ENCODE measurements at places on chromosomes 3 and 15.

- DNase-seq: no peak
These were observed 692.3 kb downstream of the ZPLD1 start for GRCh38 chr3:103127098-103127630.

GRCh38 chr3:147381596-147381995, 24.7 kb downstream of the ZIC4 start:
- no peak for DNase-seq

DNA sequence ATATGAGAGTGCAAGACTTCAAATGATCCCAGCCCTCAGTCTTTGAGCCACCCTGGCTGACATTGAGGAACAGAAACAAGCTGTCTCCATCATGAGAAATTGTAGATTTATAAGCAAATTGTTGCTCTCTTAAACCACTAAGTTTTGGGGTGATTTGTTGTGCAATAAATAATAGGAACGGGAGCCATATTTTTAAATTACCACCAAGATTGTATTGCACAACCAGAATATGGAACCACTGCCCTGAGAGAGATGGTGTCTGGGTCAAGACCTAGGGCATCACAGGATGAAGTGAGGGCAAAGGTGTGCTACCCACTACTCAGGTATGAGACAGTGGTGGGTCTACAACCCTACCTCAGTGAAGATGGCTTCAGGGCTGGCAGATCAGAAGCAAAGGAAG, 2.3 kb upstream of the CFAP92 start:
- DNase-seq: no peak

DNA sequence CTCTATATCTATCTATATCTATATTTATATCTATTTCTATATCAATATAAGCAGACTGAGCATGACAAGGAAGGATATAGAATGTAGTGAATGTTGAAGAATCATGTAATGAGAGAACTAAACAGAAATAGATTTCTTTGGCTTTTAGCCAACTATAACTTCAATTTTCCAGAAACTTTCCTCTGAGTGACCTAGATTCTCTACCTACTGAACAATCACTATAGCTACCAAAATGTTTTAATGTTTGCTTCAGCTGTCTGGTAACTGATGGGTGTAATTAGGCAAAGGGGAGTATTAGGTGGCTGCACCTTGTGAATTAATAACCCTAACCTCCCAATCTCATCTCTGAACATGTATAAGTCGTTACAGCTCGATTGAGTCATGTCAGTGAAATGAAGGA, 76.4 kb upstream of the ROBO1 start:
- DNase-seq: no peak

DNA sequence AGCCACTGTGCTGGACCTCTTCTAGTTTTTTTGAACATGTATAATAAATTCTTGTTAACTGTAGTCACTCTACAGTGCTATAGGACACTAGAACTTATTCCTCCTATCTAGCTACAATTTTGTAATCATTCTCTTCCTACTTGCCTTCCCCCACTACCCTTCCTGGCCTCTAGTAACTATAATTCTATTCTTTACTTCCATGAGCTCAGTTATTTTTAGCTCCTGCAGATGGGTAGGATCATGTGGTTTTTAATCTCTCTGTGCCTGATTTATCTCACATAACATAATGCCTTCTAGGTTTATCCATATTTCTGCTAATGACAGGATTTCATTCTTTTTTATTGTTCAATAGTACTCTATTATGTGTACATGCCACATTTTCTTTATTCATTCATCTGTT, 113.2 kb upstream of the FGF7 start:
- no peak for DNase-seq

DNA sequence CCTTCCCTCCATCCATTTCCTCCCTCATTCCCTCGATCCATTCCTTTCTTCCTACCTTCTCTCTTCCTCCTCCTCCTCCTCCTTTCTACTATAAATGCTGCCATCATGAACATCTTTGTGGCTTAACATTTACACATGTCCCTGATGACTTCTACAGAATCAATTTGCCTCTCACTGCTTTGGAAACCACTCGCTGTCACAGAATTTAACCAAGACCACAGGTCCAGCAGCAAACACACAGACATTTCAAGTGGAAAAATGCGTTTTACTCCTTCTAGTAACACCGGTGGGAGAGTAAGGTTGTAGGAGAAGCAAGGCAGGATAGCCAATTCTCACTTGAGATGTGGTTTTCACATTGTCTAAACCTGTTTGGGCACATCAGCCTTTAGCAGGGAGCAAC, 101.4 kb upstream of the LRIG1 start:
- no peak for DNase-seq

DNA sequence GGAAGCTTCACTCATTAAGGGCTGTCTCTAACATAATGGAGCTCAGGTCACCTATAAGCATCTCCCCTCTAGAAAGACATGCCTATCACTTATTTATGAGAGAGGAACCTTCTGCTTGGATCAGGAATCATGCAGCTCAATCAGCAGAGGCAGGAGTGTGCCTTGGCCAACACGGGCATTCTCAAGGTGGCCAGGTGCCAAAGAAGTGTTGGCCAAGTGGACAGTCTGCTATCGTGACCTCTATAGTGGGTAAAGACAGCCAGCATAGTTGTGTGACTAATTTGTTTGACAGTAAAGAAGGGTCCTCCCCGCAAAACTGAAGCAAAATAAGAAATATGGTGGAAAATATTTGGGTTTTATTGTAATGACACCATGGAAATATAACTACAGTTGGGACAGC, 14.7 kb upstream of the AGTR1 start:
- no peak for DNase-seq

DNA sequence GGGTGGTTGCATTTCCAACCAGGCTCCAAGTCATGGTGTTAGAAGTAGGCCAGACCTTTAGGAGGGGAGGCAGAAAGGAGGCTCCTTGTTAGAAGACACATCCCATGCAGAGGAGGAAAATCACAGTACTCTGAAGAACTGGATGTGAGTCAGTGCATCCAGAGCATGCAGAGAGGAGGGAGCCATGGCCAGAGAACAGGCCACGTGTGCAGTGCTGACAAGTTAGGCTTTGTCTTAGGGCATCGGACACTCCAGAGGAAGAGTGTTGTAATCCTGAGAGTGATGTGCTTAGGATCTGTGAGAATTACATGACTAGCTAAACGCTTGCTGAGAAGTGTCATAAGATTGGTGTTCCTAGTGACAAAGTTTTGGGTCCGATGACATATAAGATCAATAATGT, 456.5 kb upstream of the THRB start:
- no peak for DNase-seq

DNA sequence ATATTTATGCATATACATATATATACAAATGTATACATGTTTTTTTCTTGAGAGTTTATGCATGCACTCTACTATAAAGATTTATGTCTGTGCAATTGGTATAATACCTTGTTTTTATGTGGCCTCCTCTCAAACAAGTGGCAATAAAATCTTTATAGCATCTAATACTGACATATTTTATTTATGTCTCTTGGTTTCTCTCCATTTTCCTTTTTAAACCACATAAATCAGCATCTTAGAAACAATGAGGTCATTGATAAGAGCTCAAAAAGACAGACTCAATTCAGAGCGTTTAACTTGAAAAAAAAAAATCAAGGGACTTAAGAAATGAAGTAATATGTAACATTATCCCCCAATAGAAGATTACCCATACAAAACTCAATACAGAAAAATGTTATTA, 1442.2 kb upstream of the ALCAM start:
- DNase-seq: no peak

All from stimulated activated CD8-positive, alpha-beta memory T cell treated with anti-CD3 and anti-CD28 coated beads, Interleukin-7, amount 100 ng/mL, for 1 hour (primary cell).